ENCODE measurements at places on chromosomes 5 and 9. TPM values are rescaled to one million over a fixed set of nuclear protein-coding genes. Genes with fewer than 3 reads are reported as not detected.

TTC39B gene
- 8.2 TPM for total RNA-seq

FCN2 gene
- not detected for total RNA-seq

LRRC19 gene
- not detected for total RNA-seq

ESM1 gene
- total RNA-seq: not detected

RLN1 gene
- 0.39 TPM for total RNA-seq

TMEM245 gene
- 37.9 TPM for total RNA-seq

SPARC gene
- total RNA-seq: 323 TPM

Measured in H9 (cell line).